ENCODE measurements at places on chromosomes 5 and 9.

DNA sequence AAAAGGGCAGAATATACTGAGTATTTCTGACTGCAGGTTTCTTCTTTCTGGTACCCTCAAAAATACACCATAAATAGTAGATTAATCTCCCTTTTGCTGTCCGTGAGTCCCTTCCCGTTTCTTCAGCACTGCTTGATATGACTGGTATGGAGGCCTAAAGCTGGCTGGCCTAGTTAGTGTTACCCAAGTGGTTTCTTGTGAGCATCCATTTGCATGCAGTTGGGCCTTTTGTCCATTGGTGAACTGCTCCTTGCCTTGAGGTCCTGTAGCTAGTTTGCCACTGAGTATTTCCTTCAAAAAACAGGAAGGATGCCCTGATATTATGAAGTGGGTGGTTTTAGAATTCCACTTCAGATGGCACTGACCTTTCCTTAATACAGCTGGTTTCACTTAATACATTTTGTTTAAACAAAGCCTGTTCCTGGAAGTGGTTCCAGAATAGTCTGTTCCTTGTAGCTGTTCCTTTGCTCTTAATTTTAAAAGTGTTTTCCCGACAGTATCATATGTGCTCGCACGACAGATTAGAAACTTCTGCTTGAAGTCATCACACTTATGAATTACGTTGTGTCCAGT lies 40.0 kb upstream of the ABL1 start:
- no peak for DNase-seq

- no peak for DNase-seq
These were observed 1.6 kb downstream of the SLC22A5 start for GRCh38 chr5:132370971-132371602.

DNA sequence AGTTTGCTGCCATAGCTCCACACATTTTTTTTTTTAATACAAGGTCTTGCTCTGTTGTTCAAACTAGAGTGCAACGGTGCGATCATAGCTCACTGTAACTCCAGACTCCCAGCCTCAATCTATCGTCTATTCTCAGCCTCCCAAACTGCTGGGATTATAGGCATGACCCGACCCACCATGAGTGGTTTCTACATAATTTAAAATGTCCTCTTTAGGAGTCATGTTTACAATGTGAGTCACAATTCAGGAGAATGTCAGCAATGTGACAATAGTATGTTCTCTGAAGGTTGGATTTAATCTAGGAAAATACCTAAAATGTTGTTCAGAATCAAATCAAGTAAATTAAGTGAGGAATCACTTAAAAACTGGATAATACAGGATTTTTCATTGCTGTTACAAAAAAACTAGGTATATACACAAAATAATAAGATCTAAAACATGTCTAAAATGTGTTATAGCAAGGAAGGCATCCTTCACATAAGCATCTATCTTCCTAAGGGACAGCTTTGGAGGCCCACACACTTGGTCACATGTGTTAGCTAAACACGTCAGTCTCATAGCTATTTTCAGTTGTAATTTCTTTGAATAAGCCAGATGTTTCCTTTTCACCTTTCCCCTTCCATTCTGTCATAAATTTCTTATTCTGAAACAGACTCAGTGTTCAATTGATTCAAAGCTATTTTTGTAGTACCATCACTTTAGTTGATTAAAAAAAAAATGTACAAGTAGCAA lies 30.0 kb upstream of the ELAVL2 start:
- no peak for DNase-seq

DNA sequence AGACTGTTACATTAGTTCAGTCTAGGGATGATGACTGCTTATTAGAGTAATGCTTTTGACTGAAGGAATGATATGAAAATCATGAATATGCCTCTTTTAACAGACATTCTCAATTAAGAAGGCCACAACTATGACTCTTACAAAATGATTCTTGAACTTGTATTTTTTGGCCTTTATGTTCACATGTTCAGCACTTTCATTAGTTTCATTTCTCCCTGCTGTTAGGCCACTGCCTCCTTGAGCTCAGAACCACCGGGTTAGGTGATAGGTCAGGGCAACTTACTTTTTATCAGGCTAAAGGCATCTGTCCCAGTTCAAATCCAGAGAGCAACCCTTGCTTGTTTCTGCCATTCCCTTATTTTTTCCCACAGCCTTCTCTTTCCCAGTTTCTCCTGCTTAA lies 235.2 kb upstream of the ELL2 start:
- DNase-seq = no peak

DNA sequence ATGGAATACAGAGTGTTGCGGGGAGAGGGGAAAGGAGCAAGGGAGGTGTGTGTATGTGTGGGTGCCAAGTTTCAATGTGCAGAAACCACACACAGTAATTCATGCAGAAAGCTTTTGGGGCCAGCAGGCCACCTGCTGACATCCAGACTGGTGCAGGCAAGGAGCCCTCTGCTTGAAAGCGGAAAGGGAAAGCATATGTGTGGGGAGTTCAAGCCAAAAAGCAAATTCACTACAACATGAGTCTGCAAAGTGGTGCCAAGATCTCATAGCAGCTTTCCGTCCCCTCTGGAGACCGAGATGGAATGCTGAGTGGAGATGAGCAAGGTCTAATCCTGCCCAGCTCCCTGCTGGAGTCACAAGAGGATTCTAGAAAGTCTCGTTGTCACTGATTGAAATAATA lies 159.7 kb upstream of the VLDLR start:
- DNase-seq = no peak

GRCh38 chr5:78638423-78638822 lies 10.1 kb downstream of the LHFPL2 start:
- DNase-seq = peak; percentile 84

- no peak for DNase-seq
These were observed 423.8 kb upstream of the SMARCA2 start for GRCh38 chr9:1591310-1591709.

GRCh38 chr5:94857111-94857510 lies 238.6 kb downstream of the SLF1 start:
- DNase-seq = no peak

GRCh38 chr5:83000922-83001321 lies 76.3 kb downstream of the TMEM167A start:
- no peak for DNase-seq

DNA sequence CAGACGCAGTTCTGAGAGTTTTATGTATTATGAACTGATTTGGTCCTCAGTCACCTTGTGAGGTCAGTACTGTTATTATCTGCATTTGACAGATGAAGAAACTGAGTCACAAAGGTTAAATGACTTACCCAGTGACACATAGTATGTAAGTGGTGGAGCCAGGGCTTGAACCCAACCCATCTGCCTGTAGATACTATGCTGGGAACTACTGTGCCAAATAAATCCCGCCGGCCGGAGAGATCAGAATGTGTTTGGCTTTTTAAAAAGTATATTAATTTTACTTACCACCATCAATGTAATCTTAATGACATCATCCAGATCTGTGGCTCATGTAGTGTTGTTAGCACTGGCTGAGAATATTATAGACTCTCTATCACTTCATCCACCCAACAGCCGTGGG lies 80.8 kb downstream of the ZNF618 start:
- no peak for DNase-seq

DNA sequence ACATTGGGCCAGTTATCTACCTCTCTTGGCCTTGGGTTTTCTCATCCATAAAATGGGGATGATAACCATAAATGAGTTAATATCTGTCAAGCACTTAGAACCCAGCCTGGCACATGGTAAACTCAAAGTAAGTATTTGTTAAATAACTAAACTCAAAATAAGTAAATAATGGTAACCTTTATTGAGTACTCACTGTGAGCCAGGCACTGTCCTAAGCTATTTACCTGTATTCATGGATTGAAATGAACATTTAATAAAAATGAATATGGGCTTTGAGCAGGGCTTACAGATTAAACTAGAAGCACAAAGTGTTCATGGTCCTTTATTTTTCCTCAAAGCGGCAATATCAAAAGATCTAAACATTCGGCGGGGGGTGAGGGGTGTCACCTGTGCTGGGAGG lies 16.7 kb downstream of the CORO2A start:
- DNase-seq = no peak

GRCh38 chr5:111121926-111122325 lies 29.8 kb downstream of the WDR36 start:
- DNase-seq = no peak

- DNase-seq = no peak
These were observed 1.8 kb downstream of the LPCAT1 start for GRCh38 chr5:1521671-1522600.

DNA sequence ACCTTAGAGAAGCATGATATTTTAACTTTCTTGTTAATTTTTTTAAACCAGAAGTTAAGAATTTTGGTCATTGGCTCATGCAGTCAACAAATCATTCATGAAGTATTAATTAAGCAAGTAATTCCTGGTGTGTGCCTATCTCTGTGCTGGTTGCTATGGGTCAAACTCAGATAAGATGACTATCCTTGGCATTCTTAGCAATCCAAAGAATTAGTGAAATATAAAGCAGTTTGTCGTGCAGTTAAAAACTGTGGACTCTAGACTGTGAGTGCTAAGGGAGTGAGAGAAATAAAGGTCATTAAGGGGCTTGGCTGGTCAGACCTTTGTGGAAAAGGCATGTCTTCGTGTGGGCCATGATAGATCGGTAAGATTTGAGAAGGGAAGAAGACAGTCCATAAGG lies 4.8 kb downstream of the CYFIP2 start:
- DNase-seq = no peak

- DNase-seq = no peak
These were observed 651.1 kb downstream of the CCDC171 start for GRCh38 chr9:16203729-16204573.

DNA sequence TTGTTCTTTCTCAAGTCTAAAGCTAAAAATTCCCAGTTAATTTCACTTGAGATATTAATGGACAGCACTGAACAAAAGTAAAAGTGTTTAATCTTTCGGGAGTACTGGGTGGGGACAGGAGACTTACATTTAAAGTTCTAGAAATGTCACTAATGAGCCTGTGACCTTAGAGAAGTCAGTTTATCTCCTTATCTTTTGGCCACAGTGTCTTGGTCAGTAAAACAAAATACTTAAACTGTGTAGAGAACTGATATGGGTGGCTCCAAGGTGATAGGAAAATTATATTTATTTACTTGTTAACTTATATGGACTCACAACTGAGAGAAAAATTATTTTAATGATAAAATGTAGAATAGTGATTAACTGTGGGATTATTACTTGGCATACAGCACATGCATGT lies 8.9 kb downstream of the IPO11 start:
- no peak for DNase-seq

DNA sequence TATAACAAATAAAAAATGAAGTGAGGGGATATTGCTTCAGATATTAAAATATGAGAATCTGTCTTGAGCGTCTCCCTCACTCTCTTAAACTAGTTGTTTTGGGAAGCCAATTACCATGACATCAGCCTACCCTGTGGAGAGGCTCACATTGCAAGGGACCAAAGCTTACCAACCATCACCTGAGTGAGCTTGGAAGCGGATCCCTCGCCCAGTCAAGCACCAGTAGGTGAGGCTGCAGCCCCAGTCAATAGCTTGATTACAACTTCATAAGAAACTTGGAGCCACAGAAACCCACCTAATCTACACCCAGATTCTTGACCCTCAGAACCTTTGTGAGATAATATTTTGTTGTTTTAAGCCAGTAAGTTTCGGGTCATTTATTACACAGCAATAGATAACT lies 206.2 kb downstream of the CEMIP2 start:
- DNase-seq = no peak

DNA sequence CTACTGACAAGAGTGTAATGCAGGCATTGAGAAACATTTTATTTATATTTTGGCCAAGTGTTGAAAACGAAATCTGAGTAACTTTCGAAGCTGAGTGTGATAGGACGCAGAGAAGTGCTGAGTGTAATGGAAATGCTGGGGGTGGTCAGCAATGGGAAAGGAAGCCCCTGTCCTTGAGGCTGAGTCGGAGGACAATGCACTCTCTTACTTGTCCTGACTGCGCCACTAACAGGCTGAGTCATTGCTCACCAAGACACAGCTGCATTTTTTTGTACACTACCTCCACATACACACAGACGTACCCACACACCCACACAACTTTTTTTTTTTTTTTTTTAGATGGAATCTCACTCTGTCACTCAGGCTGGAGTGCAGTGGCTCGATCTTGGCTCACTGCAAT lies 637.7 kb downstream of the SLCO4C1 start:
- DNase-seq = no peak

- no peak for DNase-seq
These were observed 12.2 kb downstream of the TNIP1 start for GRCh38 chr5:151068433-151069197.

DNA sequence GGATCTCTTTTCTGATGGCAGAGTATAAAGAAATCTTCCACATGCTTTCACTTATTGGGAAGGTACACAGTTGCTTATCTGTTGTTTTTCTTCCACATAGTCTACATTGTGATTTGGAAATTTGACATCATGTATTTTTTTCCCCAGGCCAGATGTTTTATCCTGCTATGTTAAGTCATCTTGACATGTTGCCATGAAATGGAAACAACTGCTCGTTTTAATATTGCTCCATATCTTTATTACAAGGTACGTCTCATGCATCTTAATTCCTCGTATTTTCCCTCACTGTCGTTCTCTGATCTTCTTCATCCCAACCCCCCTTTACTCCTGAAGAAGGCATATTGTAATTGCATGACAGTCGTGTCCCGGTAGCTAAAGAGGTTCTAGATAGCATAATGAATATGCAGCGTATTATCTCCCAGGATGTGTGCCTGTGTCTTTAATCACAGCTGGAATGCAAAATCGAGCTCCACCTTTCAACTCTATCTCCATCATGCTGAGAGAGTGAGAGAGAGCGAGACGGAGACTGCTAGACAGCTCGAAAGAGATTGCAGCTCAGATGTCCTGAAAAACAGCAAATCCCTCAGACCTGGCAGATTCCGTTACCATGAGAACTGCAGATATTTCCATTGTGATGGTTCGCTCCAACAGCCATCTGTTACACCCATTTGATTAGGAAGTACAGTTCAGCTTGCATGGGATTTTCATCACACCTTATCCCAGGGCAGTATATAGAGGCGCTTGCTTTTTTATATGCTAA lies 281.7 kb downstream of the TMEM38B start:
- no peak for DNase-seq

- DNase-seq = no peak
These were observed 11.1 kb upstream of the ORM1 start for GRCh38 chr9:114311571-114312512.

DNA sequence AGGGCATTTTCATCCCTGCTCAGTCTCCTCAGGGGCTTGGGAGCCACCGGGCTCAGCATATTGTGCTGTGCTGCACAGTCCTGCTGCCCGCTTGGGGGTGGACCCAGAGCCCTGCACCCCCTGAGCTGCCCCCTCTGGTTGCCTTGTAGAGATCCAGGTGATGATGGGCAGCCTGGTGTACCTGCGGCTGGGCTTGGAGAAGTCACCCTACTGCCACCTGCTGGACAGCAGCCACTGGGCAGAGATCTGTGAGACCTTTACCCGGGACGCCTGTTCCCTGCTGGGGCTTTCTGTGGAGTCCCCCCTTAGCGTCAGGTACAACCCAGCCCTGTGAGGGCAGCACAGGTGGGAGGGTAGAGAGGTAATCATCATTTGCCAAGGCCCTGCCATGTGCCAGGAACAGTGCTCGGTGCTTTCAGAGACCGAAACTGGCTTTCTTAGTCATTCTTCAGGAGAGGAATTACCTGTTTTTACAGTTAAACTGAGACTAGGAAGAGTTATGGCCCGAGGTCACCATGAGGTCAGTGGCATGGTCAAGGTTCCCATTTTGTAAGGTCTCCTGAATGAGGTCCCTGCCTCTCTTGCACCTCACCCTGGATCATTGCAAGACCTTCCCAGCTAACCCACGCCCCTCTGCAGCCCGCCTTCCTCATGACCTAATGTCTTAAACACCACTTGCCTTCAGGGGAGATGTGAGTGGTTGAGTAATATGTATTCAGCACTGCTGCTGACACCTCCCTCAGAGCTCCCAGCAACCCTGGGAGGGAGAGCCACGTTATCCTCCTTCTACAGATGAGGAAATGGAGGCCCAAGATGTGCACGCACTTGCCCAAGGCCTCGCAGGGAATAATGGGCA lies 7.5 kb downstream of the NHP2 start:
- peak; percentile 75 for DNase-seq

- DNase-seq = no peak
These were observed 4.1 kb downstream of the BAG1 start for GRCh38 chr9:33260372-33260771.
